Esophagus muscularis mucosa (tissue), 4 donors: ENCODE measurements at places on chromosomes 3 and 15. TPM values are rescaled to one million over a fixed set of nuclear protein-coding genes. Genes with fewer than 3 reads are reported as not detected.

DNA sequence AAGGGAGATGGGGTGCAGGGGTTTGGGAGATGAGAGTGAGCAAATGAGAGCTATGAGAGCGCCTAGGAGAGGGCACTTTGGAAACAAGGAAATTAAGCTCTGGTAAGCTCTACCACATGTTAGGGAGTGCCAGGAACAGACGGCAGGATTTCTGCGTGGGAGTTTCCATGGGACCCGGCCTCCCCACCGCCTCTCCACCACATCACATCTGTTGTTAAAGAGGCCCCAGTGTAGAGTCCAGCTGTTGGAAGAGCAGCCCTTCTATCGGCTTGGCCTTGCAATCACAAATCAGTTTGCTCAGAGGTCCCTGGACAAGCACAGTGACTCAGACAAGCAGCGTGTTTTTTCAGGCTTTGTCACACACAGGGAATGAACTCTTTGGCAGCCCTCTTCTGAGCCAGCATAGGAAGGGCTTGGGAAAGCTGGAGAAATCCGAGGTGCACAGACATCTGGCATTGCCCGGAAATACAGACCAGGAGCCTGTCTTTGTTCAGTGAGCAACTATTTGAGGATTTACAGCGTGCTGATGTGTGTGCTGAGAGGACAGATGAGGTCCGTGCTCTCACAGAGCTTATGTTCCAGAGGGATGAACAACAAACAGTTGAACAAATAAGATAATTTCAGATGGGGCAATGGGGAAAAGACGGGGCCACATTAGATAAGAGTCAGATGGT is 370.6 kb upstream of the PROK2 start:
- no peaks in the 10 kb centered on the region for H3K36me3 ChIP-seq
- no peaks in the 10 kb centered on the region for H3K27me3 ChIP-seq
- H3K27ac ChIP-seq = peak overlapping the region; percentile 53
- no peak overlapping the region for H3K4me3 ChIP-seq
- peaks cover 44% of the 10 kb centered on the region for H3K4me1 ChIP-seq

DNA sequence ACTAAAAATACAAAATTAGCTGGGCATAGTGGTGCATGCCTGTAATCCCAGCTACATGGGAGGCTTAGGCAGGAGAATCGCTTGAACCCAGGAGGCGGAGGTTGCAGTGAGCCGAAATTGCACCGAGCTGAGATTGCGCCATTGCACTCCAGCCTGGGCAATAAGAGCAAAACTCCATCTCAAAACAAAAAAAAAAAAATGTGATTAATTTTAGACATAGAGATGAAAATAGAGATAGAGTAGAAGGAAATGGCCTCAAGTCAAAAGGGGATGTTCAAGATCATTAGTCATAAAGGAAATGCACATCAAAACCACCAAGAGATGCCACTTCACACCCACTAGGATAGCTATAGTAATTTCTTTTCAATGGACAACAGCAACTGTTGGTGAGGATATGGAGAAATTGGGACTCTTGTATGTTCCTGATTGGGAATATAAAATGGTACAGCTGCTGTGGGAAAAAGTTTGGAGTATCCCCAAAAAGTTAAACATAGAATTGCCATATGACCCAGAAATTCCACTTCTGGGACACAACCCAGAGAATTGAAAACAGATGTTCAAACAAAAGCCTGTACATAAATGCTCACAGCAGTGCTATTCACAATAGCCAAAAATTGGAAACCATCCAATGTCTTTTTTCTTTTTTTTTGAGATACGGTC is 55.4 kb downstream of the ABHD2 start:
- no peak overlapping the region for H3K4me3 ChIP-seq
- H3K27me3 ChIP-seq = no peaks in the 10 kb centered on the region
- H3K27ac ChIP-seq = peak overlapping the region; percentile 45
- H3K4me1 ChIP-seq = peaks cover 48% of the 10 kb centered on the region
- H3K36me3 ChIP-seq = peaks cover 18% of the 10 kb centered on the region
- DNase-seq = no peak

MED12L gene
- total RNA-seq = 0.40 TPM

GRCh38 chr3:54600441-54601204 is 327.2 kb downstream of the LRTM1 start:
- H3K27me3 ChIP-seq = no peaks in the 10 kb centered on the region
- DNase-seq = peak; percentile 89
- H3K4me3 ChIP-seq = no peak overlapping the region
- peaks cover 6% of the 10 kb centered on the region for H3K4me1 ChIP-seq
